Left kidney (tissue), 8 donors: ENCODE measurements at places on chromosomes 12 and 14. TPM values are rescaled to one million over a fixed set of nuclear protein-coding genes. Genes with fewer than 3 reads are reported as not detected.

DNA sequence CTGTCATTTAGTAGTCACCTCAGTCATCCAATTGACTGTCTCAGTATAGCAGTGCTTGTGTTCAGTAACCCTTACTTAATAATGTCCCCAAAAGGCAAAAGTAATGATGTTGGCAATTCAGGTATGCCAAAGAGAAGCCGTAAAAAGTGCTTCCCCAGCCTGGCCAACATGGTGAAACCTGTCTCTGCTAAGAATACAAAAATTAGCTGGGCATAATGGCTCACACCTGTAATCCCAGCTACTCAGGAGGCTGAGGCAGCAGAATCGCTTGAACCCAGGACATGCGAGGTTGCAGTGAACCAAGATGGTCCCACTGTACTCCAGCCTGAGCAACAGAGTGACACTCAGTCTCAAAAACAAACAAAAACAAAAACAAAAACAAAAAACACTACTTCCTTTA is 33.6 kb downstream of the SENP1 start:
- no peak for DNase-seq

- DNase-seq = no peak
These were observed 145.8 kb downstream of the BICD1 start for GRCh38 chr12:32252199-32253073.

GRCh38 chr12:125873016-125873415 is 807.8 kb downstream of the AACS start:
- no peak for DNase-seq

DNA sequence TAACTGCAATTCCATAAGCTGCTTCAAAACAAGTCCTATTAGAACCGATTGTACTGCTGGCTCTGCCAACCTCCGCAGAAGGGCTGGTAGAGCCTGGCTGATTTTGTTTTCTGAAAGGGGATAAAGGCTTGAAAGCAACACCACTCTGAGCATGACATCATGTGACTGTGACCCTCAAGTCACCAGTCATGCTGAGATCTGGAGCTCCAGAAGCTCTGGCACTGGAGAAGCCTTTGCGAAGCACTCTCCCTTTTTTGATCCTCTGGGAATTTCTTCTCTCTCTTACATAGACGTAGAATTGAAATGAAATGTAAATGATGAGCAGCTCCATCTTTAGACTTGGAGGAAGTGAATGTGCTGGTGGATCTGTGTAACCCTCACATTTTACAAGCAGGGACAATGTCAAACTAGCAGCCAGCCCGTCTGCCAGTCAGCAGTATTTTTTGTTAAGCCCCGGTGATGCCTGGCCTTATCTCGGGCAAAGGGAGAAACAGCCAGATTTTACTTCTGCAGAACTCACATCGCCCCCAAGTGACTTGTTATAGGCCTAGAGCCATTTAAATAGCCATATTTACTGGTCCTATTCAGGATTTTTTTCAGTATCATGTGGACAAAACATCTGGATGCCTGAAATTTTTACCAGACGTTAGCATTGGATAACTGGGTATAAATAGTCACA is 112.1 kb upstream of the NPAS3 start:
- DNase-seq = no peak

DNA sequence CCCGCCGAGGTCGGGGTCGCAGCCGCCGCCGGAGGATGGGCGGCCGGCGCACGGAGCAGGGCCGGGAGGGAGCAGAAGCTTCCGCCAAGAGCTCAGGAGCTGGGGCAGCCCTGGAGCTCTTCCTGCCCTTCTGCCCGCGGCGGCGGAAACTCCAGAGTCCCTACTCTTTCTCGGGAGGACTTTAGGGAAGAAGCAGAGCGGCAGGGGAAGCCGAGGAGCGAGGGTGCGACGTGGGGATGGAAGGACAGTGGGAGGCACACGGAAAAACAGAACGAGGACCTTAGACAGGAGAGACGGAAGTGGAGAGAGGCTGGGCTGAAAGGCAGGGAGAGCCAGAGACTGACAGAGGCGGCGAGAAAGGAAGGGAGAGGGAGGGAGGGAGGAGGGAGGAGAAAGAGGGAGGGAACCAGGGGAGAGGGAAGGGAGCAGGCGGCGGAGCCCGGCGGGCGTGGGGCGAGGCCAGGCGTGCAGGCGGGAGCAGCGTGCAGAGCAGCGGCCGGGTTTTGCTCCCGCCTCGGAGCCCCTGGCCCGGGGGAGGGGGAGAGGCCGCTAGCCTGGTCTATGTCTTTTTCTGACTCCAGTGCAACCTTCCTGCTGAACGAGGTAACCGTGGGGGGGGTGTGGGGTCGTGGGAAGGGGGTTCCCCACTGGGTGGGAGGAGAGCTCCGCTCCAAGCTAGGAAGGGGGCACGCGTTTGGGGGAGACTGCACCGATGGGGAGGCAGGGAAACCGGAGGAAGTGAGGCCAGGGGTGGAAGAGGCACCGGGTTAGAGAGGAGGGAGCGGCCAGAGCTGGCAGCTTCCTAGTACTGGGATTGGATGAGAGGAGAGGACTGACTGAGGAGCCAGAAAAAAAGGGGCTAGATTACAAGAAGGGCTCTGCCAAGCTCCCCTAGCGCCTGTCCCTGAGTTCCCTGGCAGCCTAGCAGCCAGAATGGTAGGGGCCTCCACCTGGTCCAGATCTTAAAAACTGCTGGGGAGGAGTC is 2.9 kb upstream of the CACNB3 start:
- peak; percentile 81 for DNase-seq

- no peak for DNase-seq
These were observed 91.4 kb upstream of the ALX1 start for GRCh38 chr12:85188619-85189018.

- DNase-seq = no peak
These were observed 17.0 kb downstream of the ZDHHC22 start for GRCh38 chr14:77124345-77125280.

CCDC177 gene
- 0.05 TPM for polyA plus RNA-seq

SPSB2 gene
- 9.2 TPM for polyA plus RNA-seq

ACVRL1 gene
- 28.2 TPM for polyA plus RNA-seq

ST8SIA1 gene
- 8.5 TPM for polyA plus RNA-seq

PPP1R36 gene
- 1.5 TPM for polyA plus RNA-seq
